Stimulated activated CD4-positive, alpha-beta T cell treated with anti-CD3 and anti-CD28 coated beads, Interleukin-4, amount 100 ng/mL, for 24 hours (primary cell): ENCODE measurements at places on chromosomes 6 and 20.

DNA sequence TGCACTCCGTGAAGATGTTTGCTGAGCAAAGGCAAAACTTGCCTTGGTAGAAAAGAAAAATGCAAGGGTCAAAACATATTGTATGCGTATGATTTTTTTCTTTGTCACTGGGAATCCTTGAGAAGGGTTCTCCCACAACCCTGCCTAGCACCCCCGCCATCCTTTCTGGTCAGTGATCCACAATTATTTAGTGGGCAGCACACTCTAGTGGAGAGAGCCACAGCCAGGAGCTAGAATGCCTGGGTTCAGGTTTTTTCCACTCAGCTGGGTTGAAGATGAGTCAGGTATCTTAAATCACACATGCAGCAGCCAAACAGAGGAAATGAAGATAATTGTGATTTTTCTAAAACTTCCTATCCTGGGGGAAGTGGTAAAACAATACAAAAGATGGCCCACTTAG lies 243.1 kb downstream of the PKHD1 start:
- no peak for DNase-seq

DNA sequence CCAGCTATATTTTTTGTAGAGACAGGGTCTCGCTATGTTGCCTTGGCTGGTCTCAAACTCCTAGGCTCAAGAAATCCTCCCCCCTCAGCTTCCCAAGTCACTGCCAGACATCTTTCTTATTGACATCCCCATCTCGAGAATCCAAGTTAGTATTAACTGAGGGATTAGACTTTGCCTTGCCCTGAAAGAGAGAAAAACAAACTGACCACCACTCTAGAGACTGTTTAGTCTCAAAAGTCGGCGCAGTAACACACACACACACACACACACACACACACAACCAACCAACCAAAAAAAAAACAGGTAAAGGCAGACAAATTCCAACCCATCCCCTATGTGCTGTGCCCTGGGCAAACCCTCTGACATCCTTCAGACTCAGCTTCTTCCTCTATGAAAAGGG lies 27.2 kb upstream of the PNPLA1 start:
- no peak for DNase-seq

GRCh38 chr6:161068321-161068741 lies 76.8 kb downstream of the MAP3K4 start:
- DNase-seq: no peak

DNA sequence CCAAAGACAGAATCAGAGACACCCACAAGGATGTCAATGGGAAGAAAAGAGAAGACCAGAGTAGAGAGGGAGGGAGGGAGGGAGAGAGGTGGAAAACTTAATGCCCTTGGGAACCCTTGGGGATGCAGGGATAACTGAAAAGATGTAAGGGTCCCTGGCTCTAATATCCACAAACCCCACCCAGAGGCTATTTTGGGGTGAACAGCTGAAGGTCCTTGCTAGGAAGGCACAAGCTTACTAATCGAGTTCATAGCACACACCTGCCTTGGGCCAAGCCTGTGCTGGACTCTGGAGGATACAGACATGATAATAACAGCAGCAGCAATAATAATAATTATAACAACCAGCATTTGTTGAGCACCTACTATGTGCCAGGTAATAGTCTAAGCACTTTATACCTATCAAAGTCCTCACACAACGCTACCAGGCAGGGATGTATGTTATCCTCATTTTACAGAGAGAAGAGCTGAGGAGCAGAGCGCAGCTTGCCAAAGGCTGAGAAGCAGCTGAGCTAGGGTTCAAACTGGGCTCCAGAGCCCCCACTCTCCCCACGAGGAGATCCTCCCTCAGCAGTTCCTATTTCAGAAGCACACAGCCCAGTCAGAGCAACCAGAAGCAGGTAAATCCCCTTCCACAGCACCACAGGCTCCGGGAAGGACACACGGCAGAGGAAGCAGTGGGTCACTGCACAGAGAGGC lies 174.2 kb downstream of the ANKRD60 start:
- no peak for DNase-seq

DNA sequence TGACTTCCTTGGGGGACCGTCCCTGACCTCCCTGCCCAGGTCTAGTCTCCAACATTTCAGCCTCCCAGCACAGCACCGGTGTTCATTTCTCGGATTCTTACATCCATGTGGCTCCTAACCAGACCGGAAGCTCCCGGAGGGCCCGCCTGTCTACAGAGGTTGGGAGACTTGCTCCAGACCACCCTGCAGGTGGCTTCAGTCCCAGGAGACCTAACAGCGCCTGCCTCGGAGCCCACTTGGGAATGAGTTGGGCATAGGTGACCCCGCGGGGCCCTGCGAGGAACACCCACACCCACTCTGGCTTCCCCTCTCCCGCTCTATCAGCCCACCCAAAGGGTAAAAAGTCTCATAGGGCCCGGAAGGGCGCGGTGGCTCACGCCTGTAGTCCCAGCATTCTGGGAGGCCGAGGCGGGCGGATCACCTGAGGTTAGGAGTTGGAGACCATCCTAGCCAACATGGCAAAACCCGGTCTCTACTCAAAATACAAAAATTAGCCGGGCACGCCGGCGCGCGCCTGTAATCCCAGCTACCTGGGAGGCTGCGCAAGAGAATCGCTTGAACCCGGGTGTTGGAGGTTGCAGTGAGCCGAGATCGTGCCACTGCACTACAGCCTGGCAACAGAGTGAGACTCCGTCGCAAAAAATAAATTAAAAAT lies 5.4 kb downstream of the DPPA5 start:
- no peak for DNase-seq

- DNase-seq: no peak
These were observed 20.0 kb upstream of the GFOD1 start for GRCh38 chr6:13507306-13507860.

- no peak for DNase-seq
These were observed 403 bp downstream of the CDH26 start for GRCh38 chr20:59958626-59959025.

DNA sequence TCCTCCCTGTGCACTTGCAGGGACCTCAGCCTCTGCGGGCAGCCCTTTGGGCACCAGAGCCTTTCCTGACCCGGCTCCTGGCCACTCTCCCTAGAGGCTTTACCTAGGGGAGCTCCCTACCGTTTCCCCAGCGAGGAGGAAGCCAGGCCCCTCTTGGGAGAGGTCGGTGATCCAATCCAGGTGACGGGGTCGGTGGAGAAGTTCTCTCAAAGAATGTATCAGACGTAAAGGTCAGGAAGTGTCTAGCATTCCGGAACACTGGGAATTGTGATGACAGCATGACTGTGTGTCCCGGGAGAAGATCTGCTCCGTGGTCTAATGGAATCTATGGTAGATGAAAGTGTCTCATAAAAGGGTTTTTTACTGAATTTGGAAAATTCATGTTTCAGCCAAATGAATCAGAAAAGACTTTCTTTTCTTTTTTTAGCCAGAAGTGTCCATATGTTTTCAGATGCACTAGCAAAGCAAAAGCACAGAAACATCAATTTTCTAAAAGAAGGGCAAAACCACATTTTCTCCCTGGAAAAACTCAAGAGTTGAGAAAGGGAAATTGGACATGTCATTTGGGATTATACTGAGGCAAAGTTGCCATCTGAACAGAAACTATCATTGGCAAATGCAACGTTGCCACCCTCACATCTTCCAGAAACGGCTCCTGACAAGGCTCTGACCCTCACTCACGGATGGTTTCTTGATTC lies 289.4 kb downstream of the THBS2 start:
- no peak for DNase-seq

DNA sequence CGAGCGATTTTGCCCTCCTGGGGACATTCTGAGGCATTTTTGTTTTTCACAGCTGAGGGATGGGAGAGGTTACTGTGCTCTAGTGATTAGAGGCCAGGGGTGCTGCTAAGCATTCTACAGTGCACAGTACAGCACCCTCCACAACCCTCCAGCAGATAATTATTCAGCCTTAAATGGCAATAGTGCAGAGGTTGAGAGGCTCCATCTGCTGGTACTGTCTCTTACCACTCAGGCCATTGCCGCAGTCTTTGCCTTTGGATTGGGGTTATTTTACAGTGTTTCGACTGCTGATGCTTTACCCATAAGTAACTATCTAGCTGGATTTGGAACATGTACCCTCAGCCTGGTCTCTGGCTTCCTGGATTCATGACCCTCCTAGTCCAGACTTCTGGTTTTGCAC lies 705.3 kb downstream of the KIF16B start:
- DNase-seq: no peak

GRCh38 chr20:54255157-54255556 lies 47.3 kb downstream of the PFDN4 start:
- DNase-seq: no peak

DNA sequence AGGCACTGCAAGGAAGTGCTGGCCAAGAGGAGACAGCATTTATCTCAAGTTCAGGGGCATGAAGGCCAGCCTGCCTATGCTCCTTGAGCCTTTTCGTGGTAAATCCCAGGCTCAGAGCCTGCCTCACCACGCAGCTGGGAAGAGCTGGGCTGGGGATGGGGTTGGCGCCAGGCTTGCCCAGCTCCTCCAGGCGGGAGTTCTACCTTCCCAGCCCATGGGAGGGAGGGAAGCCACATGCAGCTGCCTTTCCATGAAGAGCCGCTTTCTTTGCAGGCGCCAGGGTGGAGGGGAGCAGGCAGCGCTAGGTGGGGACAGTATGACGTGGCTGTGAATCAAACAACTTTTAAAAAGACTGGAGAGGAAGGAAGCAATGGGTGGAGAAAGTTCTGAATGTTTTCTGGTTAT lies 19.5 kb upstream of the SIRT5 start:
- DNase-seq: no peak

GRCh38 chr6:18412068-18412467 lies 24.9 kb downstream of the RNF144B start:
- no peak for DNase-seq

- peak; percentile 83 for DNase-seq
These were observed at the start of gene EZR for GRCh38 chr6:158819213-158819976. EZR (minus strand) TSS chr6:158819368; CDS start chr6:158818093, 1,275 bp downstream.

GRCh38 chr6:14380901-14381828 lies 263.6 kb downstream of the CD83 start:
- no peak for DNase-seq

- DNase-seq: no peak
These were observed 49.7 kb downstream of the PAK5 start for GRCh38 chr20:9789131-9789530.

DNA sequence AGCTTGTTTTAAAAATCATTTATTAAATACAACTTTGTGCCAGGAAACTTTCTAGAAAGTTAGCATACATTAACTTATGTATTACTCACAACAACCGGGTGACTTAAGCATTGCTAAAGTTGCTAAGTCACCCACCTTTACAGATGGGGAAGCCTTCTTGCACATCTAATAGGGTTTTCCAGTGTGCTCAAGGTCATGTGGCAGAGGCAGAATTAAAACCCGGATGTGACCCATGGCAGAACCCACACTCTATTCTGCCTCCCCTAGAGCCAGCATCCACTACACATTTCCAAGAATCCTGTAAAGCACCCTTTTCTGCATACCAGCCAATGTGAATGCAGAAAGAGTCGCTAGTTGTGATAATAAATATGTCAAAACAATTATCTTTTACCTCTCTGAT lies 13.4 kb downstream of the LINC00237 start:
- DNase-seq: no peak

GRCh38 chr6:16832721-16833120 lies 71.5 kb upstream of the ATXN1 start:
- no peak for DNase-seq

DNA sequence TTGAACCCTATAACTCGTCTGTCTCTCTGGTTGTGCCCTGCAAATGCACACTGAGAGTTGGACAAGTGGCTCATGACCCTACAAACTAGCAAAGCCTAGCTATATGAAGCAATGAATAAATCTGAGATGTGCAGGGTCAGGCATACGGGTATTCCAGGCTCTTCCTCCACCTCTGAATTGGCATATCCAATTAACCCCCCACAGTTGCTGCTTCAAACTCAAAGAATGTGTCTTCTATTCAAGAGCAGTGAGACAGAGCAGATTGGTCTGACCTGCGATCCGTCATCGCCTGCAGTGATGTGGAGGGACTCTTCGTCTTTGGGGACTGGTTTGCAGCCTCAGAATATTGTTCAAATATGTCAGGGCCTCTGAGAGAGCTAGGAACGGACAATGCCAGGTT lies 59.8 kb downstream of the LAMP5 start:
- no peak for DNase-seq

GRCh38 chr6:33029328-33030184 lies 20.2 kb upstream of the HLA-DOA start:
- DNase-seq: no peak

DNA sequence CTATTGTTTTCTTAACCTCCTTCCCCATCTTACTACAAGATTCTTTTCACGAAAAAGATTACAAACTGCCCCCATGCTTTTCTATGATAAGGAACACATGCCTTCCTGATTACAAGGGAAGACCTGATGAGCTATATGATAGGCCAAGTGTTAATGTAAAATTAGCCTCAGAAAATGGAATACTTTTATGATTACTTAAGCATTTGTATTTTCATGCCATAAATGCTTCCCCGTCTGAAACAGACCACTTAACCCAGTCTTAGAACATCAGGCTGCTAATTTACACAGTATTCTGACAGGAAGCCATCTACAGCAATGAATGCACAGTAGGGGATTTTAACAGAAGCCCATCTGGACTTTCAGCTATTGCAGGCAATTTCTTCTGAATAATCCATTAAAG lies 274.9 kb downstream of the HAO1 start:
- no peak for DNase-seq

GRCh38 chr6:40695114-40695513 lies 108.0 kb upstream of the LRFN2 start:
- DNase-seq: no peak

DNA sequence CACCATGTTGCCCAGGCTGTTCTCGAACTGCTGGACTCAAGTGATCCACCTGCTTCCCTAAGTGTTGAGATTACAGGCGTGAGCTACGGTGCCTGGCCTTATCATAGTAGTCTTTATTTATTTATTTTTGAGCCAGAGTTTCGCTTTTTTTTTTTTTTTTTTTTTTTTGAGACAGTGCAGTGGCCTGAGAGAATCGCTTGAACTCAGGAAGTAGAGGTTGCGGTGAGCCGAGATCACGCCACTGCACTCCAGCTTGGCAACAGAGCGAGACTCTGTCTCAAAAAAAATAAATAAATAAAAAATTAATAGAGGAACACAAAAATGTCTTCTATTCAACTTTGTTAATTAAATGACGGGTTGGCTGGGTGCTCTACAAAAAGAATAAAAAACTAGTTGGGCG lies 12.9 kb downstream of the MAPRE1 start:
- DNase-seq: no peak

GRCh38 chr20:21270806-21271205 lies 32.3 kb upstream of the XRN2 start:
- no peak for DNase-seq

DNA sequence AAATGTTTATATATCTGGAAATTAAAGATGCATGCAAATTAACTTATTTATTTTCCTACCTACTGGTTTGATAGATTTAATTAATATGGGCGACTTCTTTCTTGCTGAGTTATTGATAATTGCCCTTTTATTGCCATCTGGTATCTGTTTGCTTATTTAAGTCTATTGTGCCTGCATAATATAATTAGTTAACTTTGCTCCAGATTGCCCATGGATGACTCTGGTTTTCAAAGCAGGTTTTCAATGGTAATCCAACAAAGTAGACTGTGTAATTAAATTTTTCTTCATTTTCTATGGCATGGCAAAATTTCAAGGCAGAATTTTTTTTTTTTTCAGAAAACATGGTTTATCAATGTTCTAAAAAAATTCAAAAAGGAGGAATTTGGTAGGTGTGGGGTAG lies 1092.0 kb downstream of the GRIK2 start:
- no peak for DNase-seq
